WTC11 (cell line): ENCODE measurements at places on chromosomes 6 and 20. TPM values are rescaled to one million over a fixed set of nuclear protein-coding genes. Genes with fewer than 3 reads are reported as not detected.

The BEND6 gene
- 1.3 to 1.8 TPM (median 1.5 TPM) in 3 replicates for total RNA-seq

- H3K4me1 ChIP-seq = peaks cover 9% of the 10 kb centered on the region
- peaks cover 63% of the 10 kb centered on the region for H3K36me3 ChIP-seq
- H3K27ac ChIP-seq = no peak overlapping the region
These were observed 5.4 kb upstream of the DUSP22 start for GRCh38 chr6:286681-287488.

- no peaks in the 10 kb centered on the region for H3K27me3 ChIP-seq
- peaks cover 10% of the 10 kb centered on the region for H3K4me1 ChIP-seq
- no peak for DNase-seq
- H3K36me3 ChIP-seq = no peaks in the 10 kb centered on the region
- H3K4me3 ChIP-seq = no peak overlapping the region
These were observed 41.6 kb upstream of the TMEM244 start for GRCh38 chr6:129902681-129903080.

GRCh38 chr20:51953731-51954340 lies 151.5 kb upstream of the SALL4 start:
- no peaks in the 10 kb centered on the region for H3K27me3 ChIP-seq
- peaks cover 23% of the 10 kb centered on the region for H3K4me1 ChIP-seq
- H3K27ac ChIP-seq = peak overlapping the region; percentile 95
- no peak for DNase-seq
- peaks cover 4% of the 10 kb centered on the region; the same call in 1 of the 2 replicates for H3K36me3 ChIP-seq
- no peak overlapping the region for H3K4me3 ChIP-seq

DNA sequence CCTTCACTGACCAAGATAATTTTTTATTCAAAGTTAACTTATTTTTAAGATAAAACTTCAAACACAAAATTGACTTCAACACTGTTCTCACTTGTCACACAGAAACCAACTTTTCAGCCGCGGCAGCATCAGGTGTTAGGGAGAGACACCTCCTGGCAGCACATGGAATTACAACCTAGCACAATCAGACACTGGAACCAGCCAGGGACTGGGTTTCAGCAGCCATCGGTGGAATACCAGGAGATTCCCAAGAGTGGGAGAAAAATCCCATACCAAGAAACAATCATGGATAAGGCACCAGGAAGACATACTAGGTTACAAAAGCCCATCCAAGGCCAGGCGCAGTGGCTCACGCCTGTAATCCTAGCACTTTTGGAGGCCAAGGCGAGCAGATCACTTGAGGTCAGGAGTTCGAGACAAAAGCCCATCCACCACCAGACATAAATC lies 70.0 kb downstream of the SNX5 start:
- peaks cover 37% of the 10 kb centered on the region for H3K4me1 ChIP-seq
- no peak overlapping the region for H3K4me3 ChIP-seq
- no peaks in the 10 kb centered on the region for H3K36me3 ChIP-seq
- DNase-seq = peak; percentile 72

The SLC22A2 gene
- total RNA-seq = 0.44 to 0.96 TPM (median 0.78 TPM) in 3 replicates

The ZNF831 gene
- total RNA-seq = 0.02 to 0.04 TPM in 2 of 3 replicates, not detected in the other

DNA sequence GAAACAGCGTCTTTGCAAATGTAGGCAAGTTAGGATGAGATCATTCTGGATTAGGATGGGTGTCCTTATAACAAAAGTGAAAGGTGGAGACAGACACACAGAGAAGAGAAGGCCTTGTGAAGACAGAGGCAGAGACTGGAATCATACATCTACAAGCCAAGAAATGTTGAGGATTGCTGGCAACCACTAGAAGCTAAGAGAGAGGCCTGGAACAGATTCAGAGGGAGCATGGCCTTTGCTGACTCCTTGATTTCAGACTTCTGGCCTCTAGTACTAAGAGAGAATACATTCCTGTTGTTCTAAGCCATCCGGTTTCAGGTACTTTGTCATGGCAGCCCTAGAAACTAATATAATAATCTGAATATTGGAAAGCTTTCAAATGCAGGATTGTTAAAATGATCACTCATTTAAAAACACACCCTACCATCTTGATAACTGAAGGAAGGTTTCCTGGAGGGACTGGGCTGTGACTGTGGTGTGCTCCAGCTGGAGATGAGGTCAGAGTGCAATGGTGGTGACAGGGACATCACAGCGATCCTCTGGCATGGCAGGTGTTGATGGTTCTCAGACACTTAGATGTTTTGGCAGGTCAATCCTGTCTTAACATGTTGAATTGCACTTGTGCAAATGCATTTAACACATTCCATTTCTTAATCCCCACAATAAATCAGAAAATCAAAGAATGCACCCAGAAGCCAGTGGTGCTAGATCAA lies 25.1 kb downstream of the CD83 start:
- DNase-seq = no peak
- no peaks in the 10 kb centered on the region; the same call in 1 of the 2 replicates for H3K36me3 ChIP-seq
- H3K27ac ChIP-seq = 0 out of 2 replicates have a peak overlapping the region, but pooled peaks have one; percentile 2
- H3K4me3 ChIP-seq = no peak overlapping the region
- H3K27me3 ChIP-seq = peaks cover 5% of the 10 kb centered on the region; the same call in 1 of the 2 replicates

The LTB gene
- 1.0 to 1.5 TPM (median 1.3 TPM) in 3 replicates for total RNA-seq

- no peak overlapping the region for H3K4me3 ChIP-seq
- H3K4me1 ChIP-seq = no peaks in the 10 kb centered on the region
- H3K36me3 ChIP-seq = no peaks in the 10 kb centered on the region
- H3K27ac ChIP-seq = no peak overlapping the region
- H3K27me3 ChIP-seq = no peaks in the 10 kb centered on the region
- DNase-seq = no peak
These were observed 96.4 kb upstream of the DUSP22 start for GRCh38 chr6:195861-196360.

DNA sequence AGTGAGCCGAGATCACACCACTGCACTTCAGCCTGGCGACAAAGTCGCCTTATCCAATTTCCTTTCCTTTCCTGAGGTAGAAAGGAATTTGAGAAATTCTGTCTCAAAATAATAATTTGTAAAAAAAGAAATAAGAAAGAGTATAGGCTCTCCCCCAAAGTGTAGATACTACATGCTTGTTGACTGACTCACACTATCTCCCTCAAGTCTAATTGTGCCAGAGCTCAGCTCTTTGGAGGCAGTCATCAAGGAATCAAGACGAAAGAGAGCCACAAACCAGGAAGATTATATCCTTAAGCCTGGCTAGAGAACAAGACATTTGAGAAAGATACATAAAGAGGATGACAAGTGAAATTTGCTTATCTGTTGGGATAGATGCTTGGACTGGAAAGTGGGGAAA lies 3.7 kb upstream of the FKBPL start:
- no peak overlapping the region for H3K4me3 ChIP-seq
- DNase-seq = no peak
- peaks cover 27% of the 10 kb centered on the region for H3K27me3 ChIP-seq
- H3K27ac ChIP-seq = no peak overlapping the region

GRCh38 chr6:85406641-85407075 lies 43.2 kb upstream of the NT5E start:
- no peak overlapping the region for H3K4me3 ChIP-seq
- DNase-seq = no peak
- peaks cover 40% of the 10 kb centered on the region for H3K4me1 ChIP-seq
- H3K27me3 ChIP-seq = peaks cover 2% of the 10 kb centered on the region; the same call in 1 of the 2 replicates

The SIRPA gene
- total RNA-seq = 5.9 to 8.9 TPM (median 6.7 TPM) in 3 replicates

- DNase-seq = no peak
- H3K4me1 ChIP-seq = peaks cover 15% of the 10 kb centered on the region
- no peaks in the 10 kb centered on the region for H3K36me3 ChIP-seq
- H3K4me3 ChIP-seq = no peak overlapping the region
- H3K27ac ChIP-seq = no peak overlapping the region
- H3K27me3 ChIP-seq = no peaks in the 10 kb centered on the region; the same call in none of the 2 replicates
These were observed 5.2 kb upstream of the HMGN3 start for GRCh38 chr6:79239536-79240168.

DNA sequence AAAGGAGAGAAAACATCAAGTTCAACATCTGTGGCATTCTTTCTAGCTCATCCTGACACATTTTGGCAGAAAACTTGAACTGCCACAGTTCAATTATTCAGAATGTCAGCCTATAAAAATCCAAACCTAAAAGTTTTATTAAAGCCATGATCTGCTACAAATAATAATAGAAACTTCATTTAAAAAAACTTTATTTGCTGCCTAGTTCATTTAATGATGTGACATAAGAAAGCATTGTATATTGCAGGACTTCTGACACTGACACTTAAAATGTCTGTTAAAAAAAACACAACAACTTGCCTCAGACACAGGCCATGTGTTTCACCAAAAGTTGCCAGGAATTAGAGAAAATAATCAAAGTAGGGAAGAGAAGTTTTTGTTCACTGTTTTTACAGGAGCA lies 88.3 kb upstream of the HTR1E start:
- H3K27me3 ChIP-seq = no peaks in the 10 kb centered on the region
- H3K36me3 ChIP-seq = no peaks in the 10 kb centered on the region
- no peak for DNase-seq
- H3K4me3 ChIP-seq = no peak overlapping the region

DNA sequence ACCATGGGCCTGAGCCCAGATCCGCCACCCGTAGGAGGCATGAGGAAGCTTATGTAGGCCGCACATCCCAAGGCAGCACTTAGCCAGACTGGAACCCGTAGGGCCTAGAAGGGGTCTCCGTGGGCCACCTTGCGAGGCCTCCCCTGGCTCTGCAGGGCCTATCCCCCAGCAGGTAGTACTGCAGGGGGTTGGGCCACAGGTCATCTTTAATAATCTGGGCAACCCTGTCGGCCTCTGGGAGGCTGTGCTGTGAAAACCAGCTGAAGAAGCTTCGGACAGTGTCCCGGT lies 18.5 kb downstream of the PLAGL2 start:
- peaks cover 20% of the 10 kb centered on the region for H3K4me1 ChIP-seq
- H3K27me3 ChIP-seq = peaks cover 3% of the 10 kb centered on the region
- H3K36me3 ChIP-seq = no peaks in the 10 kb centered on the region
- no peak for DNase-seq
- no peak overlapping the region for H3K27ac ChIP-seq

DNA sequence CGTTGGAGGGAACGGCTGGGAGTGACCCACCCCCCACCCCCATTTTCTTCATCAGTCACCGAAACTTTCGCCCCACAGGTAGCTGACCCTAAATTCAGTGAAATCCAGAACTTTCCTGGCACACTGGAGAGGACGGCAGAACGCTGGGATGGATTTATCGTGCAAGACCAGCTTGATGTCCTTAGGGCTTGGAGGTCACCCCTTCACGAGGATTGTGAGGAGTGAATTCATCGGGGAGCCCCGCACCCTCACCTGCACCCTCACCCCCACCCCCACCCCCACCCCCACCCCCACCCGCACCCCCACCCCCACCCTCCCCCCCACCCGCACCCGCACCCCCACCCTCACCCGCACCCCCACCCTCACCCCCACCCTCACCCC lies 13.3 kb upstream of the TCFL5 start:
- no peak overlapping the region for H3K4me3 ChIP-seq
- H3K36me3 ChIP-seq = no peaks in the 10 kb centered on the region
- H3K27me3 ChIP-seq = no peaks in the 10 kb centered on the region; the same call in 1 of the 2 replicates
- DNase-seq = no peak
- peak overlapping the region; percentile 94 for H3K27ac ChIP-seq
